Stimulated activated CD8-positive, alpha-beta memory T cell treated with anti-CD3 and anti-CD28 coated beads, Interleukin-15, amount 100 ng/mL, for 24 hours (primary cell): ENCODE measurements at places on chromosomes 5 and 9.

DNA sequence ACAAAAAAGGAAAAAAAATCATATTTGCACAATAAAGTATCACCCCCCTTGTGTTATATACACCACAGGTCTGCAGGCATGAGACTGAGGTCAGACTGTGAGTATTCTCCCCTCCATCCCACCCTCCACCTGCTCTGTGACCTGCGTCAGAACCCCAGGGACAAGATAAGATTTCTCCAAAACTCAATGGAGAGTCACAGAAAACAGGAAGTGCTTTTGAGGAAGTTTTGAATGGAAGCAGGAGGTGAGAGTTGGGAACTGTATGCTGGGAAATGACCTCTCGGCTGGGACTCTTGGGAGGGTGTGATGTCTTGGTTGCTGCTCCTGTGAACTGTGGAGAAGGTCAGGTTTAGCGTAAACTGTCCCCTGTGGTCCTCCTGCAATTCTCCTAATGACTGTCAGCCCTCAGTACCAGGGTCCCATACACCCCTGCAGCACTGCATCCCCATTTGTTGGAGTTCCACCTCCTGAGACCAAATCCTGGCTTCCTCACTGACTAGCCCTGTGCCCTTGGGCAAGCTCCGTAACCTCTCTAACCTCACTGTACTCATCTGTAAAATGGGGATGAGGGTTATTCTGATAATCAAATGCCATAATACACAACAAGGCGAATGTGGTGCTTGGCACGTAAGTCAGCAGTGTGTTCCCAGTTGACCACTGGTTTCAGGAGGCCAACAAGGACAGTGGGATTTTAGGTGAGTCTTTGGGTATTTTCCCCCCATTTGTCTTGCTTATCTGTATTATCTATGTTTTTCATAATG is 6.9 kb upstream of the CTSL start:
- DNase-seq, result no peak

DNA sequence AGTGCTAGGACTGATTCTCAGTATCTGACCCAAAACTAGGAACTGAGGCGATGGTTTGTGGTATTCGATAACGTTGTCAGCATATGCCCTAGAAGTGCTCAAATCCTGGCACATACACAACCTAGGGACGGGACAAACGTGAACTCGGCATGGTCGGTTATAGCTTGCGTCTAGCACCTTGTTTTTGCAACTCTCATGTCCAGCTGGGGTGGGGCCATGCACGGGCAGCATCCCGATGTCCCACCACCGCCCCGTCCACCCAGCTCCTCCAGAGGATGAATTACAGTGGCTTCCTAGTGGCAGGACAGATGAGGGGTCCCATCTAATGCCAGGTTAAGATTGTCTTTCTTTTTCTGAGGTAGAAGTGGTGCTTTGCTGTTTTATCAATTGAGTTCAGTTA is 31.6 kb downstream of the PROP1 start:
- DNase-seq, result no peak

DNA sequence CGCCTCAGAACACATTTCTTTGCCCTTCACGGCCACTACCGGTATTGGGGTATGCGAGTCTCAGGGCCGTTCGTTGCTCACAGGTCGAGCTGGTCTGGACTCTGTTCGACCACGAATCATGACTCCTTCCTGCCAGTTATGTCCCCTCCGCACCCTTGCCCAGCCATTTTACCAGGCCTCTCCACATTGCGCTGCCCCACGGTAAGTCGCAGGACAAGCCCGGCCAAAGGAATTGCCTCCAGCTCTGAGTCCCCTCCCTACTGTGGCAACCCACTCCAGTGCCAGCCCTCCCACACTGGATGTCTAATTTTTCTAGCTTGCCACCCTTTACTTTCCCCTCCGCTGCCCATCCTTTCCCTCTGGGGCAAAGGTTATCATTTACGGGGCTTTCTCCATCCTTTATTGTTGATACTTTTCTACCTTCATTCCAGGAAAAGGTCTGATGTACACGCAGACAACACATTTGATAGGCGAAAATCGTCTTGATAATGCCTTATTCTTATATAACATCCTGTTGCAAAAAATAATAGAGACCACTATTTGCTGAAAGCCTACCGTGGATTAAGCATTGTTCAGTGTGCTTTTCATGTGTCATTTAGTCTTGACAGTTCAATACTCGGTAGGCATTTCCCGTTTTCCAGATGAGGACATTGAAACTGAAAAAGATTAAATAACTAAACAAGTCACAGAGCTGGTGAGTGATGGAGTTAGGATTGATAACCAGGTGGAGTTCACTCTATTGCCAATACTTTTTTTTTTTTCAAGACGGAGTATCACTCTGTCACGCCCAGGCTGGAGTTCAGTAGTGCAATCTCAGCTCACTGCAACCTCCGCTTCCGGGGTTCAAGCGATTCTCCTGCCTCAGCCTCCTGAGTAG is 958 bp upstream of the HSPA5 start:
- DNase-seq, result peak; percentile 22

- DNase-seq, result no peak
Measured at GRCh38 chr5:130724658-130725057, 440.4 kb downstream of the HINT1 start.

- no peak for DNase-seq
Measured at GRCh38 chr9:68817079-68817875, 112.2 kb downstream of the PIP5K1B start.

- no peak for DNase-seq
Measured at GRCh38 chr9:76561900-76562299, 102.9 kb downstream of the GCNT1 start.

DNA sequence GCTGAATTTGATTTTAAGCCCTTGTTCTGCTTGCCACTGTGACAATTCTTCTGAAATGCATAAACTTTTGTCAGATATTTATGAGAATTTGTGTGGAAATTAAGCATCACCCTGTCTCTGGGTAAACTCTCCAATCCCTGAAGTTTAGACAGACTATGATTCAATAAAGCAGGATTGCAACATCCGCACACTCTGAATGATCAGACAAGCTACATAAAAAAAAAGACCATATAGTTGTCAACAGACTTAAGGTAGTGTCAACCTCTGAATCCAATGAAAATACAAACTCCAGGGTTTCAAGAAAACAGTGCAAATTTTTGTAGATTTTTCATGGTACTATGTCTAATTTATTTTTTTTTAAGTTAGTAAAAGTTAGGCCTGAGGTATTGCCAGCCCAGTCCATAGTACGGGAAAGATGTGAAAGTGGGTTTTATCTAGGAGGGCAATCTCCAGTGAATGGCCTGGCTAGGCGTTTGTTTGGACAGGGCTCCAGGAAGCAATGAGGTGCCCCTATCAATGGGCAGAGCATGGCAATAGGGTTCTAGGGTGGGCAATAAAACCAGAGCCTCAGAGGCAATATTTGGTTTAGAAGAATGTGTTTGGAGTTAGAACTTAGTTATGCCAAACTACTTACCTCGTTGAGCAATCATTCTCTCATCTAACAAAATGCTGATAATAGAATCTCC is 762.6 kb upstream of the SEMA6A start:
- DNase-seq, result no peak

GRCh38 chr5:2175041-2175440 is 292.3 kb upstream of the IRX4 start:
- DNase-seq, result no peak

GRCh38 chr9:87075537-87075936 is 128.2 kb upstream of the GAS1 start:
- no peak for DNase-seq

DNA sequence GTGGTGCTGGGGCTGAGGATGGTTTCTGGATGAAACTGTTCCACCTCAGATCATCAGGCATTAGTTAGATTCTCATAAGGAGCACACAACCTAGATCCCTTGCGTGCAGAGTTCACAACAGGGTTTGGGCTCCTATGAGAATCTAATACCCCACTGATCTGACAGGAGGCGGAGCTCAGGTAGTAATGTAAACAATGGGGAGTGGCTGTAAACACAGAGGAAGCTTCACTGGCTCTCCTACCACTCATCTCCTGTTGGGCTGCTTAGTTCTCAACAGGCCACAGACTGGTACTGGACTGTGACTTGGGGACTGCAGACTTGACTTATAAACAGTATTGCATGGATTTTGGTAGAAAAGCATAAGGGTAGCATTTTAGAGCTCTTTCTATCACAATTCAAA is 870.7 kb upstream of the CDH10 start:
- DNase-seq, result no peak

DNA sequence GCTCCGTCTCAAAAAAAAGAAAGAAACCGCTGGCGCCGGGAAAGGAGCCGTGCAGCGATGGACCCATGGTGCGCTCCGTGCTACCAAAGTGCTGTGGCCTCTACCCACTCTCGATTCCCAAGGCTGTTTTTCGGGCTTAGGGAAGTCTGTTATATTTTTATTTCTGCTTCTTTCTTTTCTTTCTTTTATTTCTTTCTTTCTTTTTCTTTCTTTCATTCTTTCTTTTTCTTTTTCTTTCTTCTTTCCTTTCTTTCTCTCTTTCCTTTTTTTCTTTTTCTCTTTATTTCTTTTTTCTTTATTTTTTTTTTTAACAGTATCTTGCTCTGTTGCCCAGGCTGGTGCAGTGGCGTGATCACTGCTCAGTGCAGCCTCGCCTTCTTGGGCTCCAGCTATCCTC is 87.5 kb downstream of the ANXA2R start:
- DNase-seq, result no peak

GRCh38 chr9:83623679-83624076 is 735 bp downstream of the IDNK start:
- DNase-seq, result no peak

- DNase-seq, result no peak
Measured at GRCh38 chr5:6584727-6585126, 48.1 kb downstream of the NSUN2 start.

DNA sequence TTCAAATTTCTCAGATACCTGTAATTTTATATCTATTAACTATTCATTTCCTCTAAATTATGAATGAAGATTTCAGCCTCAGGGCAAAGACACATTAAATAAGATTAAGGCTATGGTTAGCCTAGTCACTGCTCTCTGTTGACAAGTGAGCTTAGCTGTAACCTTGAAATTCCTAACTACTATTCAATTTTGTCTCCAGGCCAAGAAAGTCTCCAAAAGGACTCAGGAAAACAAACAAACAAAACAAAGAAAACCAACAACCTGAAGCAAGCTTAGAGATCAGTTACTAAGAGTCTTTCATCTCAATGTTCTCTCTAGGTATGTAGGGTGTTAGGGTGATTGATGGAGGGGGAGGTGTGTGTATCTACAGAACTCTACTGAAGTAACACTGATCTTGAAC is 9.6 kb upstream of the CTNNAL1 start:
- DNase-seq, result no peak

DNA sequence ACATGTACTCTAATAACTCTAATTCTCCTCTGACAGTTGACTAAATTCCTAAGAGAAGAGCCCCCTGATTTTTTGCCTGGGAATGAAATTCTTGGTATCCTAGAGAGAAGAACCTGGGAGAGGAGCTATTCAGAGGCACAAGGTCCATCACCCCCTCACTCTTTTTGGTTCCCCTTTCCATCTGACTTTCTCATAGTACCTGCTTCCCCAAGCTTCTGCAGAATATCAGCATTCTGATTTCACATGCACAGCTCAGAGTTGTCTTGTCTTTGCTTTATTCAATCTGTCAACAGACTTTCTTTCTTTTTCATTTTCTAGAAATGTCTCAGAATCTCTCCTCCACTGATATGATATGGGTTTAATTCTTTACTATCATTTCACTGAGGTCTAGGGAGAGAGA is 141.5 kb upstream of the FBXL17 start:
- DNase-seq, result no peak

GRCh38 chr5:6719896-6720560 is 6.8 kb downstream of the TENT4A start:
- DNase-seq, result no peak

GRCh38 chr5:92944337-92944736 is 636.7 kb downstream of the NR2F1-AS1 start:
- no peak for DNase-seq

DNA sequence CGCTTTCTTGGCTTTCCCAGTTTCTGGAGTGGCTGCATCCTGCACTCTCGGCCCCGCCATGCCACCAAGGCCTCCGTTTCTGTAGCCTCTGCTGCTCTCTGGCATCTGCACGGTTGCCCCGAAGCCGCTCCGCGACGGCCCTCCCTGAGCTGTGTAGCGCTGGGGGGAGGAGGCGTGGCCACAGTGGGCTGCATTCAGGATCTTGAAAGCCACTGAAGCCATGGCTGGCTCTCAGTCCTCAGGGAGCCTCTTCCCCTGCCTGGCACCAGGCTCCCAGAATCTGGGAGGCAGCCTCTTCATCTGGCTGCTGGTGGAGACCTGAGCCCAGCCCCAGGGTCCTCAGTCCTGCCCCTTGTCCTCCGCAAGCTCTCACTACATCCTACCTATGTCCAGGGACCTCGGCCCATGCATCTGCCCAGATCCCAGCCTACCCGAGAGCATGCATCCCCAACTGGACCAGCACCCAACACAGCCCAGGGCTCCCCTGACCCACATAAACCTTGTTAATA is 25.1 kb downstream of the PAEP start:
- no peak for DNase-seq

DNA sequence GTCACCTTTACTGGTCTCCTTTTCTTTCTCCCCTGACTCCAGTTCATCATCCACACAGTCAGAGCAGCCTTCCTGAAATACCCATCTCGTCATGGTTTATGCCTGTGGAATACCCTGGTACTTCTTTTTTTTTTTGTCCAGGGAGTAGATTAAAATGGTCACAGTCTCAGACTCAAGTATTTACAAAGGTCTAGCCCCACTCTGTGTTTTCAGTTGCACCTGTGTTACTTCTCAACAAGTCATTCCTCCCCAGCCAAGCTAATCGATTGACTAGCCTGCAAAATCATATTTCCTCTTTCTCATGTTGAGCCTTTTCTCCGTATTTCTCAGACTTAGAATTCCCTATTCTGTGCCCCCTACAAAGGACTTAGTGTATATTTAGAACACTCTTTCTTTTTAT is 155.2 kb upstream of the KCNN2 start:
- no peak for DNase-seq

- DNase-seq, result no peak
Measured at GRCh38 chr5:144436007-144436406, 265.3 kb downstream of the KCTD16 start.

DNA sequence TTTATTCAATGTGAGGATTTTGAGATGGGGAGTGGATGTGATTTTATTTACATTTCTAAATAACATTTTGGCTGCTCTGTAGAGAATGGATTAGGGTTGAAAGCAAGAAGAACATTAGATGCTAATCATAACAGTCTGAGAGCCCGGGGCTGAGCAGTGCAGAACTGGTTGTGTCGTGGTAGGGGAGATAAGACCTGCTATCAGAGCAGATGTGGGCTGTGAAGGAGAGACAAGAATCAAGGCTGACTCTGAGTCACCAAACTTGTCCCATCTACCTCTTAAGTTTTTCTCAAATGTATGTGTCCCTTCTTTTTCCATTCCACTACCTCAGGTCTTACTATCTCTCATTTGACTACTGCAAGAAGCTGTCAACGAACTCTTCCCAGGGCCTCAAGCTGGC is 35.4 kb upstream of the SLC28A3 start:
- DNase-seq, result no peak

DNA sequence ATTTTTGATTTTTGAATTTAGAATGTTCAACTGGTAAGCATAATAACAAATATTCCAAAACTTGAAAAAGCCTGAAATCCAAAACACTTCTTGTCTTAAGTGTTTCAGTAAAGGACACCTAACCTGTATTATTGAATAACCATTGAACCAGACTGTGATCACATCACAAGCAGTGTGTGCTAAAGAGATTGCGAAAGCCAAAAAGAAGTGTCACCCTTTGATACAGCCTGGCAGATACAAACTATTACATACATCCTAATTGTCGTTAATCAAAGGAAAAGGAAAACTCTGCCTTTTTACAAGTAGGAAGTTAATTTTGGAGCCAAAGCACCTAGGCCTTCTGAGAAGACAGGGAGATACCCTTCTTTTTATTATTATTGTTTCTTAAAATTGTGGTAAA is 8.4 kb upstream of the FAM120AOS start:
- DNase-seq, result no peak
